ENCODE measurements at places on chromosomes 3 and 15. TPM values are rescaled to one million over a fixed set of nuclear protein-coding genes. Genes with fewer than 3 reads are reported as not detected.

- DNase-seq: no peak
Observed at GRCh38 chr3:187935623-187936156, 190.4 kb upstream of the BCL6 start.

DNA sequence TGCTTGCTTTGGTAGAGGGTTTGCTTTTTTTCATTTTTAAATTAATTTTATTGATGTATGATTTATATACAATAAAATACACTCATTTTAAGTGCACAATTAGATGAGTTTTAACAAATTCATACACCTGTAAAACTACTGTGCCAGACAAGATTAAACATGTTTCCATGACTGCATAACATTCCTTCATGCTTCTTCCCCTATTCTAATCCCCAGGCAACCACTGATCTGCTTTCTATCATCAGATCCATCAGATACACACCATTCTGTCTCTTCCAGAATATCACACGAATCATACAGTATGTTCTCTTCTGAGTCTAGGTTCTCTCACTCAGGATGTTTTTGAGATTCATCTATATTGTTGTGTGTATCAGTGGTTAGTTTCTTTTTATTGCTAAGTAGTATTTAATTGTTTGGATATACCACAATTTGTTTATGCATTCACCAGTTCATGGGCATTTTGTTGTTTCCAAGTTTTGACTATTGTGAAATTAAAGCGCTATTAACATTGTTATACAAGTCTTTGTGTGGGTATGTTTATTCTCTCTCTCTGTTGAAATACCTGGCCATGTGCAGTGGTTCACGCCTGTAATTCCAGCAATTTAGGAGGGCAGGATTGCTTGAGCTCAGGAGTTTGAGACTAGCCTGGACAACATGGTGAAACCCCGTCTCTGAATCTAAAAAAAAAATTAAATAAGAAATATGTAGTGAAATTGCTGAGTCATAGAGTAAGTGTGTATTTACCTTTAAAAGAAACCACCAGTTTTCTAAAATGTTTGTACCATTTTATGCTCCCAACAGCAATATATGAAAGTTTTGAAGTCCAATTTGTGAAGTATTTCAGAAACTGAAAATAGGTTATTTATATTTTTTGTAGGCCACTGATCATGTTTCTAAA is 7.0 kb upstream of the TFG start:
- no peak for DNase-seq

- no peak for DNase-seq
Observed at GRCh38 chr15:45704329-45705249, 69.8 kb downstream of the SQOR start.

Gene GUCA1C
- total RNA-seq: 0.32 TPM

Gene MNS1
- 0.94 TPM for total RNA-seq
